Right kidney (tissue), 9 donors: ENCODE measurements at places on chromosomes 7 and 10.

DNA sequence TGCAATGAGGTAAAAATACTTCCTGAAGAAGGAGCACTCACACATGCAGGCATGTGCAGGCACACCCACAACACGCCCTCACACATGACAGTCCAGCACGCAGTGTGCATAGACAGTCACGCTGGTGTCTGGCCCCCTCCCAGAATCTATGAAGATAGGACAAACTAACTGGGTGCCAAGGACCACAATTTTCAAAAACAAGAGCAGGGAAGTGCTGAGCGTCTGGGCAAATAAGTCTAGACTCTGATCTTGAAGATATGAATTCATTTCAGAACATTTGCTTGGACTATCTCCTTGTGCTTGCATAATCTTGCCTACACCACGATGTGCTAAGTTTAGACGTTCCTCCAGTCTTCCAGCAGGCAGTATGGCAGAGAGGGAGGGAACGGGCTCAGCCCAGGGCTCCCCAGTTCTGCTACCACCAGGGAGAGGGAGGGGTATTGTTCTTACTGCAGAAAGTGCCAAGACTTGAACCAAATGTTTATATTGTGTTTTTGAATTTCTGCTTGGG, 276.5 kb upstream of the KLF6 start:
- no peak for DNase-seq

DNA sequence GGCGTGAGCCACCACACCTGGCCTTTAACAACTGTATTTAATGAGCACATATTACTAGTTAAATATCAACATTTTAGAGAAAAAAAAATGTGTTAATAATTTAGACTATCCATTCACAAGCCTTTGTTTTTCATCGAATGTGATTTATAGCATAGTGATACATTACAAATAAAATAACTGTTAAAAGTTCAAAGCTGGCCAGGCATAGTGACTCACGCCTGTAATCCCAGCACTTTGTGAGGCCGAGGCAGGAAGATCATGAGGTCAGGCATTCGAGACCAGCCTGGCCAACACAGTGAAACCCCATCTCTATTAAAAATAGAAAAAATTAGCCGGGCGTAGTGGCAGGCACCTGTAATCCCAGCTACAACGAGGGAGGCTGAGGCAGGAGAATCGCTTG, 72.7 kb downstream of the HACD1 start:
- DNase-seq: no peak

- no peak for DNase-seq
Observed at GRCh38 chr10:120963594-120964220, 112.5 kb downstream of the WDR11 start.

DNA sequence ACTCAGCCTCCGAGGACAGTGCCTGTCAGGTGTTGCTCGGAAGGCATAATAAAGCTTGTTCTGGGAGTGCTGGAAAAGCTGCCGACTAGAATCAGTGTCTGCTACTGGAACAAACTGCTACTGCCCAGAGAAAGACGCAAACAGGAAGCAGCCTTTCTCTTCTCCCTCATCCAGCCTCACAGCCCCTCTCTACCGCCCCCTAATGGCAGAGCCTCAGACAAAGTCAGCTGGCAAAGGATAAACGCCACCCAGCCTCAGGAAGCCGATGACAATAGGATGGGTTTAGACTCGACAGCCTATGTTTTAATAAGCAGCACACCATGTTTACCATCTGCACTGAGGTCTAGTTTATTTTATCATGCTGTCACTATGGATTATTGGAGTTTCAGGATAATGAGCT, 169.5 kb upstream of the LYZL1 start:
- DNase-seq: no peak
